Effector CD8-positive, alpha-beta T cell (primary cell): ENCODE measurements at places on chromosomes 13 and 19.
A peak's percentile ranks its signal among the peaks of the same experiment; 100 is the strongest.

DNA sequence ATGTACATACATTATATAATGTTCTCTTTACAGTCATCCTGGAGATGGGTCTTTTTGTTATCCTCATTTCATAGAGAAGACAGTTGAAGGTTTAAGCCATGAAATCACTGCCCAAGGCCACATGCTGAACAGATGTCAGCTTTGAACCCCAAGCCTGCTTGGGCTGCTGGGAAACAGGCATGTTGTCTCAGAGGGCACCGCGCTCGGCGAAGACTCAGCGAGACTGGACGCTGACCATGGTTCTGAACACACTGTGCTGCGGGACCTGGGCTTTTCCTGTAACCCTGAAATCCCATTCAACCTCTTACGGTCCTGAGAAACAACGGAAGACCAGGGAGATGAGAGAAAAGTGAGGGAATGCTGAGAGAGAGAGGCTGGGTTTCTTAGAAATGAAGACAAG lies 27.3 kb downstream of the LRFN3 start:
- no peak for DNase-seq

- no peak for DNase-seq
These were observed 18.3 kb upstream of the TEX29 start for GRCh38 chr13:111302045-111302726.

DNA sequence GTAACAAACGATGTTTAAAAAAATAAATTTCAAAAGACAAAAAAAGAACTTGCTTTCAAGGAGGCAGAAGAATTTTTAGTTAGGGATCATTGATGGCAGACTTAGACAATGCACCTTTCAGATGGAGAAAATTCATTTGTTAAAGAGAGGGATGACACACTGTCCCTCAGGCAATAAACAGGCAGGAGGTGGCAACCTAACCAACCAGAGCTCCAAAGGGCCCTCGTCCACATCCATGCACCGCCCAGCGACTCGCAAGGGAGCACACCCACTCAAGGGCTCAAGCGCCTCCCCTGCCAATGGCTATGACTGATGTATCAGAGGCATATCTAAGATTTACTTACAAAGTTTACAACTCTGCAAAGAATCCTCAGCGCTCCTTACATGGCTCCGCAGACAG lies 81.9 kb downstream of the TUBGCP3 start:
- no peak for DNase-seq

GRCh38 chr13:97873398-97873797 lies 80.1 kb upstream of the IPO5 start:
- DNase-seq = no peak

DNA sequence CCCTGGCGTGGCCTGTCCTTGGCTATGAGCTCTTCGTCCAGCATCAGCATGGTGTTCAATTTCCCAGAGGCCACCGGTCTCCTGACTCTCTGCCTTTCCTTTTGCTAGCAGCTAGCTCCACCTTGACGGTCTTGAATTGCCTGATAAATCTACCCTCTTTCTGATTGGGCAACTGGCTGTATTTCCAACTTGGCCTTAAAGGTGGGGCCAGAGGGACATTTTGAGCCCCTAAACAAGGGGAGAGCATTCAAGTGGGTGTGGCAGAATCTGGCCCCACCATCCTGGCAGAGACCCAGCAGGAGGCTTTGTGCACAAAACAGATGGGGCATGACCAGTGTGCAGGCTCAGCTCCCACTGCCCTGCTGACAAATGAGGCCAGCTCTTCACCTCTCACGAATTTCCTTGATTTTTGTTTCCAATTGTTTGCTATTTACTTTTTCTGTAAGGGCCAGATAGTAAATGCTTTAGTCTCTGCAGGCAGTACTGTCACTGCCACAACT lies 148.9 kb upstream of the VSTM2B start:
- no peak for DNase-seq

- DNase-seq = no peak
These were observed 3.2 kb upstream of the SPACA6 start for GRCh38 chr19:51689751-51690453.

GRCh38 chr19:33157906-33158305 lies 26.0 kb downstream of the WDR88 start:
- DNase-seq = no peak

GRCh38 chr13:20566468-20566897 lies 474 bp upstream of the IFT88 start:
- peak; percentile 21 for DNase-seq

DNA sequence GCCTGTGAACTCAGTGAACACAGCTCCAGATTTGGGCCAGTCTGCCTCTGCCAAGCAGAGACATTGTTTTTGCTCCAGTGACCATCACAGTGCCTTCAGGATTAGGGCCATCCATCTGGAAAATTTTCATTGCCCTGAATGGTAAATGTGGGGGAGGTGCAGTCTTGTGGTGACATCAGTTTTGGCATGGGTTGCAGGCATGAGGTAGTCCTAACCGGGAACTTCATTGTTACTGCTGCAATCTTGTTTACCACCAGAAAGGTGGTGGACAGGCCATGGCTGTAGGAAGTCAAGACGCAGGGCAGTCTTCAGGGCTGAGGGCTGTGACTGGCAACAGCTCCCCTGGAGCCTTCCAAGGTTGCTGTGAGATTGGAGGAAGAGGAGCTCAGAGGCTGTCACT lies 55.2 kb downstream of the SPATA13 start:
- DNase-seq = no peak

- no peak for DNase-seq
These were observed 578.5 kb downstream of the EFNB2 start for GRCh38 chr13:105956921-105957320.

DNA sequence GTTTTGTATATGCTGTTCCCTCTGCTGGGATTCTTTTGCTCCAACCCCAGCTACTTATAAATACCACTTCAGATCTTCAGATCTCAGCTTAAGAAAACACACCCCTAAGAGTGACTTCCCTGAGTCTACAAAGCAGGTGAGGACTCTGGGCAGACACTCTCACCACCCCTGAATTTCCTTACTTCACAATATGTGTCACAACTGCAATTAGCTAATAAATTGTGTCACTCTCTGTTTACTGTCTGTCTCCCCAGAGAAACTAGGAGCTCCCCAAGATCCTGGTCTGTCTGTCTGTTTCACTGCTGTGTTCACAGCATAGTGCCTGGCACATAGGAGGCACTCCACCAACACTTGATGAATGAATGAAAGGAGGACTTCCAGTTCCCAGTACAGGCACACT lies 14.4 kb downstream of the CEBPA start:
- DNase-seq = no peak

- DNase-seq = no peak
These were observed 382.2 kb upstream of the KLHL1 start for GRCh38 chr13:70490320-70490935.

DNA sequence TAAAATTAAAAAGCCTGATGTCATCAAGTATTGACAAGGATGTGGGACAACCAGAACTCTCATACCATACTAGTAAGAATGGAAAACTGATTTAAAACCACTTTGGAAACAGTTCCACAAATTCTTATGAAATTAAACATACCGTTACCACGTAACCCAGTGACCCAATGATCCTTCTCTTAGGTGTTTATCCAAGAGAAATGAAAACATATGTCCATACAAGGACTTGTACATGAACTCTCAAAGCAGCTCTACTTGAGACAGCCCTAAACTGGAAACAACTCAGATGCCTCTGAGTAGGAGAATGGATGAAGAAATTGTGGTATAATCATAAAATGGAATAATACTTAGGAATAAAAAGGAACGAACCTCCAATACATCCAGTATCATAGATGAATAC lies 27.6 kb downstream of the SLC6A16 start:
- no peak for DNase-seq

DNA sequence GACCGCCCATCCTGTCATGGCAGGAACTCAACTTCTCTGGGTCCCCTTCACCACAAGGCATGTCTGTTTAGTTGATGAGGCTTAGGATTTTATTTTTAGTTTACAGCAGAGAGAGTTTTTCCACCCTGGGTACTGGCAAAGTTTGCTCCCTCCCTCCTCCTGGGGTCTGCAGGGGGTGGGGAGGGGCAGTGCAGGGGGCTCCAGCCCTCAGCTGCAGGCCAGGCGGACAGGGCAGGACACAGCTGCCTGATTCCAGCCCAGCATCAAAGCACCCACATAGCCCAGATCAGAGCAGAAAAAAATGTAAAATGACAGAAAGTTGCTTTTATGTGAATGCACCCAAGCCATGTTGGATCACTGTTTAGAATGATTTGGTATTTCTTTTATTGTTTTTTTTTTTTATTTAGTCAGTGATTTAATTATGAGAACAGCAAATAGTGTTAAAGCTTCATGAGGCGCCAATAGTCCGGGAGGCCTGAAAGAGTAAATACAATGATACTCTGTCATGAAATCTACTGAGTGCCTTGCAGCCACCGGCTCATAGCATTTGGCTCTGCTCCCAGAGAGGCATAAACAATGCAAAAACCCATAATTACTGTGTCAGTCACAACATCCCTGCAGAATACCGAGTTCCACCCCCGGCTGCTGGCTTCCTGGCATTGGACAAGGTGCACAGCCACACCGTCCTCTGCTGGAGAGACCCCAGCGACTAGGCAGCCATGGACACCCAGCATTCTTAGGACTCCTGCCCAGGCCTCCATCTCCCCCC lies 923.5 kb downstream of the UQCRFS1 start:
- no peak for DNase-seq

DNA sequence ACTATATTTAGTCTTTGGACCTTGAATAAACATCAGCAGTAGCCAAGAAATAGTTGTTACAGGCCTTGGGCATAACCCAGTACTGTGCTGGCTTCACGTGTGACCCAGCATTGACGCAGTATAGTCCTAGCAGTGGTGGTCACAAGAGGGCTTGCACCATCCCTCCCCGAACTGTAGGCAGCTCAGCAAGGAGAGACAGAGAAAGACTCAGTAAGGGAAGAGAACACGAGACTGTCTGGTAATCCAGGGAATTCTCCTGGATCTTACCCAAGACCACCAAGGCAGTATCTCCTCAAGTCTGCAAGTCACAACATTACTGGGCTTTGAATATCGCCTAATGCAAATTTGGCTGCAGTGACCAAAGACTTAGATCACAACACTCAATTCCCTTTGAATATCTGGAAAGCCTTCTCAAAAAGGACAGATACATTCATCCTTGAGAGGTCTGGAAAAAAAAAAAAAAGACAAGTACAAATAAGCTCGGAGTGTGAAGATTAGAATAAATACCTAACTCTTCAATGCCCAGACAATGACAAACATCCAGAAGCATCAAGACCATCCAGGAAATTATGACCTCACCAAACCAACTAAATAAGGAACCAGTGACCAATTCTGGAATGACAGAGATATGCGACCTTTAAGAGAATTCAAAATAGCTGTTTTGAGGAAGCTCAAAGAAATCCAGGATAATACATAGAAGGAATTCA lies 39.7 kb downstream of the CAB39L start:
- no peak for DNase-seq

- no peak for DNase-seq
These were observed 26.7 kb downstream of the EBPL start for GRCh38 chr13:49664606-49665005.

GRCh38 chr19:3225169-3225485 lies 666 bp downstream of the CELF5 start:
- DNase-seq = no peak

DNA sequence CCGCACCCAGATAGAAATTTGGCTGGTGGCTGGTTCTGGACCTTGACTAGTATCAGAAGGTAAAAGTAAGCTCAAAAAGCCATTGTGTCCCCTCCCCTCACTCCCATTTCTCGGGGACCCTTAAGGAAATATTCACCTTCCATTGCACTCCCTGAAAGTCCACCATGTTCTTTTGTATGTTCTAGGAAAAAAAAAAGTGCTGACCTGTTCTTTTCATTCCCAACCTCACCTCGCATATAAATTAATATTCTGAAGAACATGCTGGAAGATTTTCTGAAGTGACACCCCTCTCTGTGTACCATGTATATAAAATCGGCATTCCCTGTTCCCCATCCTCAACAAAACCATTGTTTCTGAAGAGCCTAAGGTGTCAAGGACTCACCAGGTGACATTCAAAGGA lies 43.2 kb downstream of the ZNF557 start:
- no peak for DNase-seq

GRCh38 chr13:63643543-63643942 lies 2227.9 kb upstream of the PCDH20 start:
- no peak for DNase-seq

DNA sequence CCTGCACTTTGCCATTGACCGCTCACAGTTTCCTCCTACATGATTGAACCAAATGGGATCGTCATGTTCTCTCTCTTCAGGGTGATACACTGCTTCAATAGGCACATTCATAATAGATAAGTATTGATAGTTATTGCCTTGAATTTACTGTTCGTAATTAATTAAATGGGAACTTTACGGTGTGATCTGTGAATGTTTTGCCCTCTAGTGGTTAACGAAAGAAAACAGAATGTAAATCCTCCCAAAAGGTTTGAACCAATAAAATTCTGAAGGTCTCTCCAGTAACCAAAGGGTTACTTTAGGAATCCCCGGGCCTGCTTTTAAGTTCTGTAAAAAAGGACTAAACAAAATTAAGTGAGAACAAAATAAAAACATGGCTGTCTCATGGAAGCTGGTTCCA lies 389.3 kb downstream of the DACH1 start:
- no peak for DNase-seq

DNA sequence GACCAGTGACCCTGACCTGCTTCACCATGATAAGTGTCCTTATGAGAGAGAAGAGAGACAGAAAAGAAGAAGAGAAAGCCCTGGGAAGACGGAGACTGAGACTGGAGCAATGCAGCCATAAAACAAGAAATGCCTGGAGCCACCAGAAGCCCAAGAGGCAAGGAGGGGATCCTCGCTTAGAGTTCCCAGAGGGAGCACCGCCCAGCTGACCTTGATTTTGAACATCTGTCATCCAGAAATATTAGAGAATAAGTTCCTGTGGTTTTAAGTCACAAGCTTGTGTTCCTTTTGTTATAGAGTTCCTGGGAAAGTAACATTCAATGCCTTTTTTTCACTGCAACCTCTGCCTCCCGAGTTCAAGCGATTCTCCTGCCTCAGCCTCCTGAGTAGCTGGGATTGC lies 20.2 kb downstream of the CERS1 start:
- no peak for DNase-seq

DNA sequence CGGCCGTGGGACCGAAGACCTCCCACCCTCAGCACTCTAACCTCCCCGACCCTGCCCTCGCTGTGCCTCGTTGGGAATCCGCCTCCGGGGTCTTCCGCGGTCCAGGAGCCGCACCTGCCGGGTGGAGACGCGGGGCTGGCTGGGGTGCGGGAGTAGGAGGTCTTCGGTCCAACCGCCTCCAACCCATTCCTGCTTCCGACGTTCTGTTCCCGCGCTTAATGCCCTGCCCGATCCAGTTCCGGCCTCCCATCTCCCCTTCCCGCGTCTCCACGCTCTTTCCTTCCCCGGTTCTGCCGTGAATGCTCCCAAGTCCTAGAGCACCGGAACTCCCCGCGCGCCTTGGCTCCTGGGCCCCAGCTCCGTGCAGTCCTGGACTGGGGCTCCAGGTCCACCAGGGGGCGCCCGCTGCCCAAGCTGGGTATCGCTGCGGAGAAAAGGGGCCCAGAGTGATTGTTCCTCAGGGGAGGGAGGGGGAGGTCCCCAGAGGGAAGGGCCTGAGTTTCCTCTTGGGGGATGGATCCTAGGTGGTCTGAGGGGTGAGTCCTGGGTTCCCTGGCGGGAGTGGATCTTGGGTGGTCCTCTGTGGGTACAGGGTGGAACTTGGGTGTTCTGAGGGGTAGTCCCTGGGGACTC lies 14.1 kb upstream of the TNFSF9 start:
- peak; percentile 89 for DNase-seq

GRCh38 chr19:38928391-38929001 lies 2.1 kb downstream of the SARS2 start:
- no peak for DNase-seq
